Brain pericyte (primary cell): ENCODE measurements at places on chromosomes 16 and 17.

GRCh38 chr17:61247439-61247838 lies 152.2 kb upstream of the TBX2 start:
- DNase-seq = peak; percentile 87

GRCh38 chr17:72407931-72408330 lies 287.1 kb downstream of the SOX9 start:
- DNase-seq = no peak

DNA sequence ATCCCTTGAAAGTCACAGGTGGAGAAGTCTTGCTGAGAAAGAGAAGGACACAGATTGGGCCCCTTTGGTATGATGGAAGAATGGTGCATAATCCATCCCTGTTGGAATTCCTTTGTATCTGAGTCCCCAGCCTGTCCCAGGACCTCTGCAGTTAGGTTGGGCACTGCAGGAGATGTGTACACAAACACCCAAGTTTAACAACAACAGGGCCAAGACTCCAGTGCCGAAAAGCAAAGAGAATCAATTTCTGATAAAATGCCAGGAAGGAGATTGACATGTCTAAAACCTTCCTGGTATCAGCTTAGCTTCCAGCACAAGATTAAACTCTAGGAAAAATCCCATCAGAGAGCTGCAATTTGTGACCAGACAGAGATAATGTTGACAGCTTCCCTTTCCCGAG lies 32.9 kb downstream of the KATNIP start:
- no peak for DNase-seq

DNA sequence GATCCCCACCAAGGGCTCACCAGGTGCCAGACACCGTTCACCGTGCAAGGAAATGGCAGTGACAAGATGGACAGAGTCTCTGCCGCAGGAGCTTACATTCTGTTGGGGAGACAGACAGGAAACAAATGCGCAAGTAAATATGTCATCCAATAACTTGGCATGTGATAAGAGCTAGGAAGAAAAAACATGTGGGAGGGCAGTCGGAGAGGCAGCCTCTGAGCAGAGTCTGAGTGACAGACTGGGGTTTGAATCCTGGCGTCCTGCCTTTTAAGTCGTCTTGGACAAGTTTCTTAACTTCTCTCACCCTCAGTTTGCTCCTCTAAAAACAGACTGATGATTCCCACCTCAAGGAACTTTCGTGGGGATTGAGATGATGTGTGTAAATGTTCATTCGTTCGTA lies 7.2 kb downstream of the SGSM2 start:
- DNase-seq = no peak
